ENCODE measurements at places on chromosomes 3 and 15. TPM values are rescaled to one million over a fixed set of nuclear protein-coding genes. Genes with fewer than 3 reads are reported as not detected.

Gene CGNL1
- 0.65 TPM for total RNA-seq

Gene PEAK1
- 177 TPM for total RNA-seq

Gene IGSF10
- 58.1 TPM for total RNA-seq

Gene HACL1
- 25.0 TPM for total RNA-seq

Gene MYL3
- 2.3 TPM for total RNA-seq

Gene FANCD2OS
- not detected for total RNA-seq

Gene DUOXA2
- total RNA-seq, result not detected

Gene C3orf85
- not detected for total RNA-seq

Gene ZNF774
- total RNA-seq, result 0.85 TPM

Gene EPHB1
- 1.5 TPM for total RNA-seq

Gene SLC51B
- total RNA-seq, result not detected

Gene LIPC
- 1.6 TPM for total RNA-seq

Gene TRH
- total RNA-seq, result not detected

Gene CD200
- 0.12 TPM for total RNA-seq

Gene KPNA4
- total RNA-seq, result 45.5 TPM

Gene CADM2
- total RNA-seq, result 0.12 TPM

Gene PLA2G4F
- total RNA-seq, result not detected

Gene MELTF
- total RNA-seq, result 7.3 TPM

Gene CIP2A
- 8.6 TPM for total RNA-seq

Gene SLC30A4
- total RNA-seq, result 16.1 TPM

Gene RBMS3
- 76.7 TPM for total RNA-seq

Gene ACTRT3
- total RNA-seq, result 9.2 TPM

Gene DPPA2
- total RNA-seq, result not detected
